ENCODE measurements at places on chromosomes 6 and 20. TPM values are rescaled to one million over a fixed set of nuclear protein-coding genes. Genes with fewer than 3 reads are reported as not detected.

ULBP2 gene
- total RNA-seq = 0.60 TPM

FOXO3 gene
- total RNA-seq = 12.2 TPM

DEFB123 gene
- not detected for total RNA-seq

PROKR2 gene
- not detected for total RNA-seq

SIRPG gene
- 123 TPM for total RNA-seq

SPATS1 gene
- not detected for total RNA-seq

NINL gene
- total RNA-seq = 2.1 TPM

- no peak for DNase-seq
These were observed 18.6 kb downstream of the CMTR1 start for GRCh38 chr6:37451441-37452193.

- DNase-seq = peak; percentile 81
These were observed 1.5 kb downstream of the TAGAP start for GRCh38 chr6:159043251-159043650.

DNA sequence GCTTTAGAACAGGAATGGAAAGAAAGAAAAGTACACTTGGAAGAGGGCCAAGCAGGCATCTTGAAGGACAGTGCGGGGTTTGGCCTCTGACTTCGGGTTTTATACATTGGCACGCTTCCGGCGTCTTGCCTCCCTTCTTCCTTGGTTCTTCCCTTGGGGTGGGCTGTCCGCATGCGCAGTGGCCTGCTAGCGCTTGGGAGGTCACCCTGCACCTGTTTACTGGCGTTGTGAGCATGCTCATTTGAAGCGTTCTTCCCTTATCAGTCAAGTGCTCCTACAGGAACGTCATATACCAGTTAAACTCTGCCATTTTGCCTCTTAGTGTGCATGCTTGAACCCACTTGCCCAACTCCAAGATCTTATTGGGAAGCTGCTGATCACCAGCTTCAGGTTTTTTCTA, 230.0 kb downstream of the TTLL2 start:
- no peak for DNase-seq

DNA sequence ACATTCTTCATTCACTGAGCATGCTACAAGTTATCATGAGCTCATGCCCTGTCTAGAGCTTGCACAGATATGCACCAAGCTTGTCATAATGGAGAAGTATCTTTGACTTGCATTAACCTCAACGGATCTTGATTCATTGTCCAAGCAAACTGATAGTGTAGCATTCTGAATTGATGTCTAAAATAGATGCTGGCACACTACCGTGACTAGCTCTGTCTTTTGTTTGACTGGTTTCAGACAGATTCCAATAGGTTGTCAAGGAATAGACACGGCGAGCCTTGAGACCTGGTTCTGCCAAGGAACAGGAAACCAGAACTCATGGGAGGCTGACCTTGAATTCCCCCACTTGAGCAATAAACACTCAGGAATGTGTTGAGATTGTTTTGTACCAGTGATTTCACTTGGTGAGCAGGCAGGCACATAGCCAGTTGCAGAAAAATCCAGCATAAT, 1153.1 kb upstream of the GJE1 start:
- DNase-seq = no peak

- DNase-seq = no peak
These were observed 409.5 kb downstream of the ADGRB3 start for GRCh38 chr6:69044534-69044933.

GRCh38 chr6:25695671-25696070, 43.7 kb downstream of the SCGN start:
- DNase-seq = no peak

DNA sequence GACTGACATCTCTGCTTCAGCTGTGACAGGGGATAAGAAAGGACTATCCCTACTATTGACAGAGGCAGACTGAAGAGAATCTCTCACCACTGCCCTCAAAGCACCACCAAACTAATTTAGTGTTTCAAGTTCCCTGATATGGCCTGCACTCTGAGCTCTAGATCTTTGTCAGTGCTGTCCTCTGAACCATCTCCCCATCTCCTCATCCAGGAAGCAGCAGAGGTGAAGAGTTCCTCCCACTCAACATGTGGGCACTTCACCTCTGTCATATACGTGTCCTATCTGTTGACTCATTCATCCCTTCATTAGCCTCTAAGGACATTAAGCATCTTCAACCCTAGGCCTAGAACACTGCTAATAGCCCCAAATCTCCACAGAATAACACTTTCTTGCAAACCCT, 14.1 kb downstream of the FAM210B start:
- DNase-seq = no peak

GRCh38 chr6:122050242-122050755, 349.2 kb upstream of the HSF2 start:
- no peak for DNase-seq

GRCh38 chr20:5170341-5170740, 43.5 kb downstream of the CDS2 start:
- DNase-seq = no peak

GRCh38 chr20:51763965-51764602, 4.1 kb downstream of the ATP9A start:
- DNase-seq = no peak

DNA sequence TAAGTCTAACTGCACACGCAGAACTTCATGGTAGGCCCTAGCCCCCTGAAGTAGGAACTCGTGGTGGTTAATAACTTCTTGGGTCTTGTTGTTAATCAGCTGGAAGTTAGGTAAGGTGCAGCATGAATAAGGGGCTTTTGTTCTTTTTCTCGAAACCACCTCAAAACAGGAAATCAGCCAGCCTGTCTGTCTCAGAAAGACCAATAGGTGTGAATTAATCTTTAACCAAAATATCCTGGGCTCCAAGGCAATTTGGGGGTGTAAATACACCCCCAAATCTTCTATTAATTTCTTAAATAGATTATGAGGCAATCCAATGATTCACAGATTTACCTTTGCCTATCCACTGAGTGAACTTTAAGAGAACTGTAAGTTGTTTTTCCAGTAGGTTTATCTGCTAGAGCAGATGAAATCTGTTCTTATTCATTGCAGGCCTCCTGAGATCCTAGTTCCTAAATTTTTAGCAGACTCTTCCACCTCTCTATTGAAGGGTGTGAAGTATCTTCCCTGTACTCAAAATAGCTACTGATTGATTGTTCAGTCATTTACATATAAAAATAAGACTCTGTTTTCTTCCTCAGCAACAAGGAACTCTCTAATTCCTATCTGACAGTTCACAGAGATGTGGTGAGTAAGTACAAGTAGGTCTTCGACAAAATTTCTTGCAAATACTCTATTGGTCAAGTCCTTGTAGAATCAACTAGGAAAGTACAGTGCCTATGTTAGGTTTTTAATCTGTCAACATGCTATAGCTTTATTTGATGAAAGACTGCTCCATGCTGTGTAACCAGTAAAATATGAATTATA, 427.1 kb upstream of the NOX3 start:
- DNase-seq = no peak

- peak; percentile 27 for DNase-seq
These were observed 201.9 kb upstream of the CST7 start for GRCh38 chr20:24747010-24747712.

DNA sequence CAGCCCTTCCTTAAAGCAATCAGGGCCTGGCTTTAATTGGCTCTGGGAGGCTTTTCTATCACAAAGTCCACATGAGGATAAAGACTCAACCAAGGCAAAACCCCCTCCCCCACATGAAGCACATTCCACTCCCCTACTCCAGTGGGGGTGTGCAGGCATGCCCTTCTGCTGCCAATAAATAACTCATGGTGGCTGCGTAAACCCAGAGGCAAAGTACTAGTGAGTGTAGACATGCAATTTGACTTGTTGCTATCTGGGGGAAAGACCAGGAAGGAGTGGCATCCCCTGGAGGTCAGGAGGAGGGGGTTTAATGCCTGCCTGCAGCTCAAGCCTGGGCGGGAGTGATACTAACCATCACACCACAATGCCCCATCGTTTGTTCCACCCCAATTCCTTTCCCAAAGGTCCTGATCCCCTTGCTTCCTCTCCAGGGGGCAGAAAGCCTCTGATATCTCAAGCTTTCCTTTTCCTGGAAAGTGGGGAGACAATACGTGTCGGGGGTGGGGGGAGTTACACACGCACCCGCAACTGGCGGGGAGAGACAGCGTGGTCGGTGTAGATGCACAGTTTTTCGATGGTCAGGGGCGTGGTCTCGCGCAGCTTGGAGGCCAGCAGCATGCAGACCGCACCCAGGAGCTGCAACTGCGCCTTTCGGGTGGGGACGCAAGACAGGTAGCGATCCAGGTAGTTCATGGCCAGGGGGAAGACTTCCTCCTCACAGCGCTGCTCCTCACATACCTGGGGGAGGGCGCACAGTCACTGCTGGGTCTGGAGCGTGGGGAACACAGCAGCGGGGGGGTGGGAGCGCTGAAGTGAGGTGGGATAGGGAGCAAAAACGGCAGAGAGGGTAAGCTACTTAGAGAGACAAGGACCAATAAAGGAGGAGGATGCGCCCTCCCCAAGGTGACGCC, 1.5 kb downstream of the CCND3 start:
- DNase-seq = peak; percentile 83

- DNase-seq = no peak
These were observed 510.7 kb upstream of the SULF2 start for GRCh38 chr20:48295966-48296421.

DNA sequence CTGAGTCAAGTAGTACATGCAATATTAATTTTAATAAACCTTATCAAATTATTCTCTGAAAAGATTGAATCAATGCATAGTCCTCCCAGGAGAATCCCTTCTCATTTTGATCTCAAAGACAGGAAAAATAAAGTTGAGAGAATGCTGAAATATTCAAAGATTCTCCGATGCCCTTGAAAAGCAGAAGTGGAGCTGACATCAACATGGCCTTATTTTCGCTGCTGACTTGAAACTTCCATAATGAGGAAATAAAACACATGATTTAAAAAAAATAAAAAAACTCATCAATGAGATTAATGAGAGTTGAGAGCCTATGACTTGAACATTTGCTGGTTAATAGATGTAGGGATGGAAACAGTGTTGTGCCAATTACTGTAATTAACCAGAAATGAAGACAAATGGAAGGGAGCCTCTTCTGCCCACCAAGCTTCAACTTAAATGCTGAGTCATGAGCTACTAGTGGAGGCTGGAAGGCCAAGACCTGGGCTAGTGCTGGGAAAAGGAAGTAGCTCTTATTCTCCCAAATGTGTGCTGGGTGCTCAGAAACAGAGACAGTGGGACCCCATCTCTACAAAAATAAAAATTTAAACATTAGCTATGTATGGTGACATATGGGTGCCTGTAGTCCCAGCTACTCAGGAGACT, 139.9 kb downstream of the BFSP1 start:
- no peak for DNase-seq
